ENCODE measurements at places on chromosomes 3 and 15.

DNA sequence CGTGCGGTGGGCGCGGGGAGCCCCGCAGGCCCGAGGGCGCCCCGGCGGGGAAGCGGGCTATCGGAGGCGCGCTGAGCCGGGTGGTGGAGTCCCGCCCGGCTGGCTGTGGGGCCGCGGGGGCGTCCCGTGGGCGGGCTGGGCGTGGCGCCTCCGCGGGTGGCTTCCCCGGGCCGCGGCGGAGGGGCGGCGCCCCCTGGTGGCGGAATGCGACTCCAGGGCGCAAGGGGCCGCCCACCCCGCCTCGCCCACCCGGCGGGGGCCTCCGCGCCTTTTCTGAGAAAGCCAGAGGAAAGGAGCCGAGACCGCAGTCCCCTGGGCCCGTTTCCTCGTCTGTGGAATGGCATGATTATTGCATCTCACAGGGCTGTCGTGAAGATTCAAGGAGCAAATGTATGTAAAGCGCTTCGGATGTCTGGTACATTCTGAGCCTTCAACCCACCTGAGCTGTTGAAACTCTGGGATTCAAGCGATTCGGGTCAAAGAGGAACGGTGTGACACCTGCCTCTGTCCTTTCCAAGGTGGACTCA lies 31.9 kb upstream of the RAB6B start:
- no peak for DNase-seq

DNA sequence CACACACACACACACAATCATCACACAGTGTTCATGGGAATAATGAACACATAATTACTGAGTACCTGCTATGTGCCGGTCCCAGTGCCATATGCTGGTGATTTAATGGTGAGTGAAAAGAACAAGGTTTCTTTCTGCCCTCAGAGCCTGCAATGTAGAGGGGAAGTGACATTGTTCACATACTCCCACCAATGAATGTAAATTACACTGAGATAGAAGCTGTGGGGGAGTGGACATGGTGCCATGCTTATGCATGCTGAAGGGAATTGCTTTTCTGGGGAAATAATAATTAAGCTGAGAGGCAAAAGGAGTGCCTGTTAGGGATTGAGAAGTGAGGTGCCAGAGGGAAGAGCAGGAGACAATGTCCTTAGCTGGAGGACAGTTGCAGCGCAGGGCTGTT lies 175.1 kb downstream of the MFSD1 start:
- no peak for DNase-seq

DNA sequence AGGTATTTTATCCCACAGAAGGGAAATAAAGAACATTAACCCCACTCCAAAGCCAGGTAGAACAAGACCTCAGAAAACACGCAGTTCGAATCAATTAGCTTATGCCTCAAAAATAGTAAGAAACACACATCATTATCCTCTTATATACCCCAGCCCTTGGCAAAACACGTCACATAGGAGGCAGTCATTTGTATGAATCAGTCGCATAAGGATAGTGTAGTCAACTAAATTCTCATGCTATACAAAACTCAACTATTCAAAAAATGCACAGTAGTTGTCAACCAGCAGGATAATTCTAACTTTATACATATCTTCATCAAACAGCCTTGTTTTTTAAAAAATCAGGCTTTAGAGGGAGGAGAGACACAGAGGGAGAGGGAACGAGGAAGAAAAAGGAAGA lies 298.4 kb downstream of the FOXP1 start:
- DNase-seq: no peak

GRCh38 chr3:109973733-109974132 lies 636.4 kb upstream of the DPPA4 start:
- DNase-seq: no peak

GRCh38 chr3:21259896-21260295 lies 491.1 kb downstream of the ZNF385D start:
- DNase-seq: no peak

GRCh38 chr3:127758013-127758412 lies 64.3 kb downstream of the MGLL start:
- no peak for DNase-seq

- no peak for DNase-seq
Measured at GRCh38 chr3:78972617-78973301, 795.0 kb downstream of the ROBO1 start.

GRCh38 chr3:31038086-31038739 lies 143.8 kb upstream of the GADL1 start:
- no peak for DNase-seq
